ENCODE measurements at places on chromosomes 6 and 20. TPM values are rescaled to one million over a fixed set of nuclear protein-coding genes. Genes with fewer than 3 reads are reported as not detected.
A peak's percentile ranks its signal among the peaks of the same experiment; 100 is the strongest.

DNA sequence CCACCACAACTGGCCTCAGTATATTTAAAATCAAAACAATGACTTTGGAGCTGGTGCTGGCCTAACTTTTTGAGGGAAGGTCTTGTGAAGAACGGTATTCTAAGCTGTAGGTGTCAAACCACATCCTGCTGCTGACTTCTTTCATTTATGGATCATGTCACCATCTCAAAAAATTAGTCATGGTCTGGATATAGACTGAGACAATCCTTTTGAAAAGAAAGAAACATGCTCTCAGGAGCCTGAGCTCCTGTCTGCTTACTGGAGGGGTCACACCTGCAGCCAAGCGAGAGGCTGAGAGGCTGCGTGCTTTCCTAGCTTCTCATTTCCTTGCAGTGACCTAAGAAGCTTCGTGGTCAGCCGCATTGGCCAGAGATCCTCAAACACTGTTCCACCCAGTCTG, 55.2 kb downstream of the TIAM2 start:
- DNase-seq = peak; percentile 67

GRCh38 chr6:162698440-162698839, 29.1 kb downstream of the PRKN start:
- no peak for DNase-seq

GRCh38 chr6:28152531-28152930, 10.8 kb downstream of the ZKSCAN8 start:
- no peak for DNase-seq

GRCh38 chr6:35181308-35181932, 32.3 kb upstream of the SCUBE3 start:
- DNase-seq = peak; percentile 79

DNA sequence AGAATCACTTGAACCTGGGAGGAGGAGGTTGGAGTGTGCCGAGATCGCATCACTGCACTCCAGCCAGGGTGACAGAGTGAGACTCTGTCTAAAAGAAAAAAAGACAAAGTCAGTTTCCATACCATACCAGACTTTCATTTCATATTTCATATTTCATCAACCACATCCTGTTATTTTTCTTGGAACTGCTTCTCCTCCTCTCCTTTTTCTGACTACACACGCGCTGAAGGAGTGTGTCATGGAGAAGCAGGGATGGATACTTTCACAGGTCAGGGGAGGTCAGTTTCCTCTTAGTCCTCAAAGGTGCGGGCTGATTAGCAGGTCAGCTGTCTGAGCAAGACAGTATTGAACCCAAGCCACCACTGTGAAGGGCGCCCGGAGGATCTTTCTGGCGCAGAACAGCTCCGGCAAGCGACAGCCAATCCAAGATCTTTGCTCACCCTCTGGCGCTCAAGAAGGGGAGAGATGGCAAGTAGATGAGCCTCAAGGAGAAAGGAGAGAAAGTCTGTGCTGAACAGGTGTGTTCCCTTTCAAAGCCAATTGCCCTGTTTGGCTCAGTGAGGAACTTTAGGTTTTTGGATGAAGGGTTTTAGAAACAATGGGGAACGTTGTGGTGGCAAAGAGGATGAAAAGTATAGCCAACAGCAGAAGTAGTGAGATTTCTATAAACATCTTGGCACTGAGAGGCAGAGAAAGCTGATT, 18.9 kb upstream of the SYNJ2 start:
- DNase-seq = peak; percentile 41

DNA sequence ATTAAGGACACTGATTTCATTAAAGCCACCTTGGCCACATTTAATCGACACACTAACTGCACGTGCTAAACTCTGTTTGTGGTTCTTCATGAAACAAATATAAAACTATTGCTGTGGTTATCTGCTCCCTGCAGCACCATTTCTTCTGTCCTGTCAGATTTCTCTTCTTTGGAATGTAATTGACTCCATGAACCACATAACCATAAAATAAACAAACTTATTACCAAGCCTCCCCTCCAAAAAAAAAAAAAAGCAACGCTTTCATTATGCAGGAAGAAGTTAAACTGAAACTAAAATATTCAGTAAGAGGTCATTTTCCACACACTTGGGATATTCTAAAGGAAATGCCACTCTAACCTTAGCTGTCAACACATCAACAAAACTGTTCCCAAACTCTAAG, 319.1 kb upstream of the NT5E start:
- DNase-seq = no peak

GRCh38 chr6:121851056-121851455, 415.6 kb downstream of the GJA1 start:
- DNase-seq = no peak

- peak; percentile 35 for DNase-seq
Observed at GRCh38 chr6:7805850-7806214, 79.9 kb downstream of the BMP6 start.

DNA sequence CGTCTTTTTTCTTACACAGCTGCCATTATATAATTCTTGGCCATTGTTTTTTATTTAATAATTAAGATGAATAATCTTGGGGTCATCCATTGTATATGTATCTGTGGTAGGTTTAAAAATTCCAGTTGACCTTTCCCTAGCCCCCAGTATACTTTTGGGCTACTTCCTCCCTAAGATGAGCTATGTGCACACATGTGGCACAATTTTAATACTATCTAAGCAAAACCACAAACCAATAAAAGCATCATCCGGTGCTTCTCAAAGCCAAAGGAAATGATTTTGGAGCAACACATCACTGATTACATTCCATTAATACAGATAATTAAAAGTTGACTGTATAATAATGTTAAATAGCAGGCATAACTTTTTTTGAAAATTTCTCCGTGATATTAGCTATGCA, 161.2 kb downstream of the ATXN1 start:
- no peak for DNase-seq

GRCh38 chr6:39765508-39766065, 26.6 kb upstream of the DAAM2 start:
- DNase-seq = no peak

DNA sequence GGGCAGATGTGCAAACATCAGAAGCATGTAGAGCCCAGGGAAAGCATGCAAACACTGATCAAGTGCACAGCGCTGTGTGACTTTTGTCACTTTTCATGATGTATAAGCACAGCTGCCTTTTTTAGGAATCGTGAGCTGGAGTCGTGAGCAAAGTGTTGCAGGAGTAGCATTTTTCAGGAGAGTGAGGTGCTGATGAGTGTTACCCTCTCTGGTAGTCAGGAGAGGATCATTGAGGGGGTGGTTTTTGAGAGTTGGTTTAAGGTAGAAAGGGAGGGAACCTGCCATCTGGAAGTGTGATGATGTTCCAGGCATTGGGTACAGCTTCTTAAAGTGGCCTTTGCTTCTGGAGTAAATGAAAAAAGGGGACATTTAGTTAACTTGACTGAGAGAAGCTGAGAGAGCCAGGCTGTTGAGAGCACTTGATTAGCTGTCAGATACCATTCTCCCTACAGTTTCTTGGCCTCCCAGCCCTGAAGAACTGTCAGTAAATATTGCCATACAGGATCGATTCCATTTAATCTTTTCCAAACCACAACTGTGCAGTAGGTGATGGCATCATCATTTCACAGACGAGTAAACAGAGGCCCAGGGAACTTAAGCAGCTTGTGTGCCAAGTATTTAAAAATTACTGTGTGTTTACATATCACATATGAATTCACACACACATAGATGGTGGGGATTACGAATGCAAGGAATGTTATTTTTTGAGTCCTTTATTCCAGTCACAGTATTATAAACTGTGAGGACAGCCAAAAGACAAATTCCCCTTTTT, 28.9 kb downstream of the TPD52L1 start:
- no peak for DNase-seq

GRCh38 chr6:100101644-100102043, 107.6 kb upstream of the MCHR2 start:
- DNase-seq = no peak

GRCh38 chr6:3383525-3383924, 73.3 kb downstream of the SLC22A23 start:
- DNase-seq = peak; percentile 80

GRCh38 chr6:166826264-166826663, 130.1 kb downstream of the RNASET2 start:
- DNase-seq = no peak

TCP11 gene
- 0.06 TPM for total RNA-seq

RUNX2 gene
- total RNA-seq = 11.8 TPM

SAMD3 gene
- total RNA-seq = not detected

All from Daoy (cell line).